ENCODE measurements at places on chromosomes 5 and 9.
A peak's percentile ranks its signal among the peaks of the same experiment; 100 is the strongest.

- DNase-seq: no peak
- H3K4me1 ChIP-seq: no peaks in the 10 kb centered on the region
- H3K36me3 ChIP-seq: no peaks in the 10 kb centered on the region
- H3K27ac ChIP-seq: no peak overlapping the region
Observed at GRCh38 chr5:33755231-33755630, 136.6 kb downstream of the ADAMTS12 start.

DNA sequence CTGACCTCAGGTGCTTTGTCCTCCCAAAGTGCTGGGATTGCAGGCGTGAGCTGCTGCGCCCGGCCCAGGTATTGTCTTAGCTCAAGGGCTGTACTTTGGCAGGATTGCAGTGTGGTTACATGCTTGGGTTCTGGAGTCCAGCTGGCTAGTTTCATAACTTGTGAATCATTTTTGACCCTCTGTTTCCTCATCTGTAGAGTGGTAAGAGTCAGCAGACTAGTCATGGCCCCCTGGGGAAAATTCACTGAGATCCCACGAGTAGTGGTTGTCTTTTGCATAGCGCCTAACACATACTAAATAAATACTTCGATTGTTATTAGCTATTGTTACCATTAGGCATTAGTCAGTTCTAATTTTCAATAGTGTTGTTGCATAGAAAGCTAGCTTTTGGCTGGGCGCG, 14.3 kb downstream of the PTPA start:
- no peaks in the 10 kb centered on the region for H3K4me1 ChIP-seq
- no peaks in the 10 kb centered on the region for H3K27me3 ChIP-seq
- H3K27ac ChIP-seq: no peak overlapping the region

DNA sequence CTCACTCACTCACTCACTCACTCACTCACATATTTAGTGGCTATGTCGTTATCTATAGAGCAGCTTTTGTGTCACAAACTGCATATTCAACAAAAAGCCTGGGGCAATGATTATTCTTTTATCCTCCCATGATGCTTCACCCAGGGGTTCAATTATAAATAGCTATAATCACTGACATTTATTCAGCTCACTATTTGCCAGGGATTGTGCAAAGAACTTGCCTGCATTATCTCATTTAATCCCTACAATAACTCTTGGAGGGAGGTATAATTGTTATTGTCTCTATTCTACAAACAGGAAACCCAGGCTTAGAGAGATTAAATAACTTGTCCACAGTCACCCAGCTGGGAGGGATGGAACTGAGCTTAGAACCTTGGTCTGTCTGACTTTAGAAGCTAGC, 298.0 kb upstream of the MSX2 start:
- DNase-seq: no peak
- H3K27me3 ChIP-seq: peaks cover 4% of the 10 kb centered on the region
- no peaks in the 10 kb centered on the region for H3K36me3 ChIP-seq
- no peaks in the 10 kb centered on the region for H3K4me1 ChIP-seq

DNA sequence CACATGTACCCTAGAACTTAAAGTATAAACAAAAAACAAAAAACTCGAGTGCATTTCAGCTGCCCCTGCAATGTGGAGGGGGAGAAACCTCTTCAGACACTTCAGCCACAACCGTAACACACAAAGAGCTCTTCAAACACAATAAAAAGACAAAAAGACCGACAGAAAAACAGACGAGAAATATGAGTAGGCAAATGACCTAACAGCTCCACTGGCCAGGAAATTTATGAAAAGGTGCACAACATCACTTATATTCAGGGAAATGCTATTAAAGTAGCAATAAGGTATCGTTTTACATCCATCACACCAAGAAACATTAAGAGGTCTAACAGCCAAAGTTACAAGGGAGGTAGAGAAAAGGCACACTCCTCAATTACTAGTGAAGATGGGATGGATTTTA, 6.2 kb downstream of the ZBED3 start:
- H3K4me1 ChIP-seq: peaks cover 3% of the 10 kb centered on the region
- H3K36me3 ChIP-seq: no peaks in the 10 kb centered on the region
- no peak overlapping the region for H3K27ac ChIP-seq
- H3K4me3 ChIP-seq: no peak overlapping the region
- H3K27me3 ChIP-seq: no peaks in the 10 kb centered on the region

GRCh38 chr5:174520420-174521396, 203.7 kb upstream of the MSX2 start:
- H3K27me3 ChIP-seq: no peaks in the 10 kb centered on the region
- no peak overlapping the region for H3K27ac ChIP-seq
- H3K36me3 ChIP-seq: no peaks in the 10 kb centered on the region
- no peak for DNase-seq

DNA sequence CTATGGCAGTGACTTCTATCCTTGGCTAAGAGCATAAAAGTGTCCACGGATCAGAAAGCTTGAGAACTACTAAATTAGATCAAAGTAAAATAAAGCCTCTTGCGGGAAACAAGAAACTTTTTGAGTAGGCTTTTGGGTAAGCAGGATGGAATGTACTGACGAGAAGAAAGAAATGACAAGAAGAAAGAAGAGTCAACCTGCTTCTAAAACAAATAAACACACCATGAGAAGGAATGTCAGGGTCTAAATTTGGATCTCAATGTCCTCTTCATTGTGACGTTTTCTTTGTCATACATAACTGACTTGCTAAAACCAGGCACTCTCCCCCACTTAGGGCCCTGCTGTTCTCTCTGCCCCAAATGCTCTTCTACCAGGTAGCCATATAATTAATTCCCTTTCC, 290.1 kb upstream of the PTGER4 start:
- DNase-seq: no peak
- H3K27ac ChIP-seq: no peak overlapping the region

DNA sequence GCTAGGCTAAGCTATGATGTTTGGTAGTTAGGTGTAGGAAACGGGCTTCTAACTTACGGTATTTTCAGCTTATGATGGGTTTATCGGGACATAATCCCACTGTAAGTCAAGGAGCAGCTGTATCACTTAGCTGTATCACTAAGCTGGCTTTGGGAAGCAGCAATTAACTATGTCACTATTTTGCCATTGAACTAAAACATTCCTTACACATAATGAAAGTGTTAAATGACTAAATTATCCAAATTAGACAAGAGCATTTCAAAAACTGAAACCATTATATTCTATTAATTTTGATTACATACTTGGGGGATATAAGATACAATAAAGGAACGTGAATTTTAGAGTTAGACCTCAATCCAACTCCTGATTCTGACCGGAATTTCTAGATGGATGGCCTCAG, 188.3 kb downstream of the AGTPBP1 start:
- no peak overlapping the region for H3K4me3 ChIP-seq
- no peak overlapping the region for H3K27ac ChIP-seq
- H3K27me3 ChIP-seq: no peaks in the 10 kb centered on the region
- DNase-seq: no peak
- H3K36me3 ChIP-seq: no peaks in the 10 kb centered on the region
- no peaks in the 10 kb centered on the region for H3K4me1 ChIP-seq

- H3K36me3 ChIP-seq: no peaks in the 10 kb centered on the region
- no peak overlapping the region for H3K27ac ChIP-seq
- H3K27me3 ChIP-seq: no peaks in the 10 kb centered on the region
- H3K4me3 ChIP-seq: no peak overlapping the region
- H3K4me1 ChIP-seq: no peaks in the 10 kb centered on the region
Observed at GRCh38 chr9:134560206-134560605, 81.4 kb upstream of the COL5A1 start.

DNA sequence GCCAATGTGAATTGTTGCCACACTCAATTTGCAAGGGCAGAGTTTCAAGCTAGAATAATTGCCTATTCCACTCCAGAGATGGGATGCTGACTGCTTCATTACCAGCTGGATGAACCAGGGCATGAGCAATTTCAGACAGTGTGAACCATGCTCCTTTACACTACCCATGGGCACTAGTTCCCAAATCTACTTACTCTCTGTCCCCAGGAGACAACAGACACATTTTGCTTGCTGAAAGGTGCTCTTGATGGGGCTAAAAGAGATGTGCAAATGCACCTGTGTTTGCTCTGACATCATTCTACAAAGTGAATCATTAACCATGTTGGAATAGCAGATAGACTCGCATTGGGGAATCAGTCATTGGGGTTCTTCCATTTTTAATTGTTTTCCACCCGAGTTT, 522.3 kb upstream of the NUDT12 start:
- H3K4me1 ChIP-seq: no peaks in the 10 kb centered on the region
- no peak overlapping the region for H3K27ac ChIP-seq
- peaks cover 2% of the 10 kb centered on the region for H3K27me3 ChIP-seq
- no peak overlapping the region for H3K4me3 ChIP-seq
- DNase-seq: no peak

DNA sequence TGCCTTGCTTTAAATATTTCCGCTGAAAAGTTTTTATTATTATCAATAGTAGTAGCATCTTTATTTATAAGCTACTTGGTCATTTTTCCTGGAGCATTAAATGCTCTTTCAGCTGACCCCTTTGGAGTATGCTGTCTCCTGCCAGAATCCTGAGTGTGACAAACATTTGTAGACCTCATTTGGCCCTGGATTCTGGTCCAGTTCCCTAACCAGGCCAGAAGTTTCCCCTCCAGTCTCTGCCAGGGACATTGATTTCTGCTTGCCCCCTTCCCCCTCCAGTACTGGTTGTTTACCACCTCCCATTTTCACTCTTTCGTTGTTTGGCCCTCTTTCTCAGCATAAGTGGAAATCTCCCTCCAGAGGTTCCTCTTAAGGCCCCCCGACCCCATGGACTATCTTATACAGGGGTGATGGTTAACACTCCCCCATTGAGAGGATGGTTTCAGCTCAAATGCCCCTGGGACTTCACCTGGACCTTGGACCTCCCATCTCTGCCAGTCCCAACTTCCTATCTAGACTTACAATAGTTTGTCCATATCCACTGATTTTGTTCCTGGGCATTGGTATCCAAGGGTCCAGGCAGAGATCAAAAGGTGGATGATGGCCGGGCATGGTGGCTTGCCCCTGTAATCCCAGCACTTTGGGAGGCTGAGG, 24.6 kb upstream of the COL27A1 start:
- no peaks in the 10 kb centered on the region for H3K36me3 ChIP-seq
- H3K4me1 ChIP-seq: peaks cover 20% of the 10 kb centered on the region
- no peak overlapping the region for H3K4me3 ChIP-seq
- H3K27ac ChIP-seq: peak overlapping the region; percentile 76

DNA sequence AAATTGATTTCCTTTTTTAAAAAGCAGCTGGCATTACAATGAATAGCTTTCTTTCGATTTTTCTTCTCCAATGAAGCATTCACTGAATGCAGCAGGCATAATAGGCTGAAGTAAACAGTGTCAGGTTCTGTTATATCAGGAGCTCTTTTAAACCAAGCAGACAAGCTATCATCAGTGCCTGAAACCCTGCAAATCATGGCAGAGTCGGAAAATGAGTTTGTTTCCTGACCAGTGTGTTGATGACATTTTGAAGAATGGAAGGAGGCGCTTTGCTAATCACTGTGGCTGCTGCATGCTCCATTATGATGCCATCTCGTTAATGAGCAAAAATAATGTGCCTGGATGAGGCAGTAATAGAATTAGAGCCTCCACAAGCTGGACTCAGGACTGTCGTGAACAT, 284.5 kb downstream of the ZNF608 start:
- no peaks in the 10 kb centered on the region for H3K27me3 ChIP-seq
- H3K4me1 ChIP-seq: no peaks in the 10 kb centered on the region
- DNase-seq: no peak
- H3K4me3 ChIP-seq: no peak overlapping the region
- H3K27ac ChIP-seq: no peak overlapping the region
- no peaks in the 10 kb centered on the region for H3K36me3 ChIP-seq

- H3K36me3 ChIP-seq: no peaks in the 10 kb centered on the region
- no peaks in the 10 kb centered on the region for H3K27me3 ChIP-seq
- no peak overlapping the region for H3K4me3 ChIP-seq
- no peak overlapping the region for H3K27ac ChIP-seq
- DNase-seq: peak; percentile 31
Observed at GRCh38 chr9:93261735-93262523, 78.0 kb downstream of the WNK2 start.

DNA sequence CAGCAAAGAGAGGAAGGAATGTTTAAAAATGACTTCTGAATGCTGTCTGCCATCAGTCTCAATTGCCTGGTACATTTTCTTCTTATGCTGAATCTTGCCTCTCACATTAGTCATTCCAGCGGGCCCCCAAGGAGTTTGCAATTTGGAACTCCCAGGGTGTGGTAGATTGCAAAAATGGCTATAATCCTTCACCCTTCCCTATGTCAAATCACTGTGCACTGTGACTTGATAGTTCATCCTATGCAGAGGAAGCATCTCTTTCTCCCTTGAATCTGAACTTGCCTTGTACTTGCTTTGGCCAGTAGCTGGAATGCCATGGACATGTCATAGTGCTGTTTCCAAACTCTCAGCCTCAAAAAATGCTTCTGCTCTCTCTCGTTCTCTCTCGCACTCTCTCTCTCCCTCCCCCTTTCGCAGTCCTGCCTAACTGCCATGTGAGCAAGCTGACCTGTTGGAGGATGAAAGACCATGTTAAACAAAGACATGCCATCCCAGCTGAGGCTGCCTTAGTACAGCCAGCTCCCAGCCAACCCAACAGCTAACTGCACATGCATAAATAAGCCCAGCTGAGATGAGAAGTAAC, 284.0 kb upstream of the TLE4 start:
- no peaks in the 10 kb centered on the region for H3K36me3 ChIP-seq
- no peak overlapping the region for H3K27ac ChIP-seq
- H3K4me1 ChIP-seq: no peaks in the 10 kb centered on the region
- H3K4me3 ChIP-seq: no peak overlapping the region

- H3K27ac ChIP-seq: peak overlapping the region; percentile 91
- H3K4me3 ChIP-seq: peak overlapping the region; percentile 78
- no peaks in the 10 kb centered on the region for H3K27me3 ChIP-seq
Observed at GRCh38 chr9:128947277-128947526, 201 bp downstream of the DOLK start.

GRCh38 chr9:73880101-73880500, 617.0 kb upstream of the RORB start:
- H3K4me3 ChIP-seq: no peak overlapping the region
- DNase-seq: no peak
- no peaks in the 10 kb centered on the region for H3K4me1 ChIP-seq

DNA sequence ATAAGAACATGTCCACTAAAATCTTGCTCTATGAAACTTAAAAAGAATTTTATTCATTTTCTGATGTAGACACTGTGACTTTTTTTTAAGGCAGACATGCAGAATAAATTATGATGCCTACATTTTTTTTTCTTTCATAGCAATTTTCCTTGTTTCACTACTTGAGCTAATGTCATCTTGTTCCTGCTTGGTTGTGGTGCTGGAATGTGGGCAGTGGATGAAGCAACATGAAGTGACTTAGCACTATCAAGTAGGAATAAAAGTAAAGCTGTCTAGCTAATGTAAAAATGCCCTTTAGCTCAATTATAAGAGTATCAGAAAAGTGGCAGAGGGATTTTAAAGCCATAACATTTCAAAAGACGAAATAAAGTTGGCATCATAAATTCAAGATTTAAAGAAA, 191.0 kb downstream of the ADAMTS6 start:
- no peaks in the 10 kb centered on the region for H3K36me3 ChIP-seq
- no peaks in the 10 kb centered on the region for H3K27me3 ChIP-seq
- no peak for DNase-seq
- H3K4me3 ChIP-seq: no peak overlapping the region
- H3K27ac ChIP-seq: no peak overlapping the region
- no peaks in the 10 kb centered on the region for H3K4me1 ChIP-seq

GRCh38 chr9:120391691-120392090, 188.3 kb downstream of the CDK5RAP2 start:
- H3K4me1 ChIP-seq: peaks cover 67% of the 10 kb centered on the region
- no peak for DNase-seq
- H3K27ac ChIP-seq: peak overlapping the region; percentile 65
- no peak overlapping the region for H3K4me3 ChIP-seq
- H3K27me3 ChIP-seq: no peaks in the 10 kb centered on the region

GRCh38 chr9:33164138-33164809, 2.9 kb downstream of the B4GALT1 start:
- H3K4me1 ChIP-seq: peaks cover 26% of the 10 kb centered on the region
- H3K36me3 ChIP-seq: no peaks in the 10 kb centered on the region
- H3K27me3 ChIP-seq: no peaks in the 10 kb centered on the region
- peak overlapping the region; percentile 86 for H3K4me3 ChIP-seq
- H3K27ac ChIP-seq: peak overlapping the region; percentile 74
